ENCODE measurements at places on chromosomes 5 and 9.

DNA sequence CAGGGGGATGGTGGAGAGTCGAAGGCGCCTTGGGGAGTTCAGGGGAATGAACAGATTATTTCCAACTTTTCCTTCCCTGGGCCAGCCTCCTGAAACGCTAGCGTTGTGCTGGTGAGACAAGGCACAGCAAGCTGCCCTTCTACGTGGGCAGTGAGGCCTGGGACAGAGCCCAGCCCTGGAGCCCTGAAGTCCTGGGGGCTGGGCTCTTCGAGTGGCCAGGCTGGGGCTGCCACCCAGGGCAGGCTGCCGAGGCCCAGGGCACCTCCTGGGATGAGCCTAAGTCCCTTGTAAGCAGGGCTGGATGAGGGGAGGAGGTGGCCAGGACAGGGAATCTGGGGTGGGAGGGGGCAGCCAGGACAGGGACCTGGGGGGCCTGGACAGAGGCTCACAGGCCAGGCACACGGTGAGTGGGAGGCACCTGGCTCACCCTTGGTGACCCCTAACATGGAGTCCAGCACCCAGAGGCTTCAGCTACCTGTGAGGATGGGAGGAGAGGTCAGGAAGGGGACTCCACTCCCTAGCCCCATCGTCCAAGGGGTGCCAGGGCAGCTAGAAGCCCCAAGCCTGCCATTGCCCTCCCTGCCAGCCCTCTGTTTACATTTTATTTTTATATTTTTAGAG lies 1.3 kb upstream of the LCN12 start:
- DNase-seq: no peak

DNA sequence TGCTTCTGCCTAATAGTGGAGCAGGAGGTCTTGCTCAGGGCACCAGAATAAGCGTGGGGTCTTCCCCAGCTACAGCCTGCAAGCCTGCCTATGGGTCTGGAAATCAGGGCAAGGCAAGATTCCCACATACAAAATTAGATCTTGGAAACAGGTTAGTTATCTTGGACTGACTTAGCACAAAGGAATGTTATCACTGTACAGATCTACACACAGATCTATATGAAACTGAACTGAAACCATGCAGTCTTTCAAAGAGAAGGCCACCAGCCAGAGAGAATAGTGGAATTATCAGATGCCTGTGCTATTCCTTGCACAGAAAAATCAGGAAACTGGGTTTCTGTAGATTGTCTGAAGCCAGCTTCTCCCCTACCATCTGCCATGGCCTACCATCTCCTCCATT lies 585.7 kb downstream of the ACTL7B start:
- no peak for DNase-seq

- no peak for DNase-seq
These were observed 28.8 kb upstream of the PANK3 start for GRCh38 chr5:168607946-168608345.

GRCh38 chr5:168637281-168637680 lies 58.1 kb upstream of the PANK3 start:
- no peak for DNase-seq

GRCh38 chr9:114301798-114302565 lies 20.9 kb upstream of the ORM1 start:
- DNase-seq: no peak

- no peak for DNase-seq
These were observed 104.0 kb upstream of the BNC2 start for GRCh38 chr9:16974436-16974835.

DNA sequence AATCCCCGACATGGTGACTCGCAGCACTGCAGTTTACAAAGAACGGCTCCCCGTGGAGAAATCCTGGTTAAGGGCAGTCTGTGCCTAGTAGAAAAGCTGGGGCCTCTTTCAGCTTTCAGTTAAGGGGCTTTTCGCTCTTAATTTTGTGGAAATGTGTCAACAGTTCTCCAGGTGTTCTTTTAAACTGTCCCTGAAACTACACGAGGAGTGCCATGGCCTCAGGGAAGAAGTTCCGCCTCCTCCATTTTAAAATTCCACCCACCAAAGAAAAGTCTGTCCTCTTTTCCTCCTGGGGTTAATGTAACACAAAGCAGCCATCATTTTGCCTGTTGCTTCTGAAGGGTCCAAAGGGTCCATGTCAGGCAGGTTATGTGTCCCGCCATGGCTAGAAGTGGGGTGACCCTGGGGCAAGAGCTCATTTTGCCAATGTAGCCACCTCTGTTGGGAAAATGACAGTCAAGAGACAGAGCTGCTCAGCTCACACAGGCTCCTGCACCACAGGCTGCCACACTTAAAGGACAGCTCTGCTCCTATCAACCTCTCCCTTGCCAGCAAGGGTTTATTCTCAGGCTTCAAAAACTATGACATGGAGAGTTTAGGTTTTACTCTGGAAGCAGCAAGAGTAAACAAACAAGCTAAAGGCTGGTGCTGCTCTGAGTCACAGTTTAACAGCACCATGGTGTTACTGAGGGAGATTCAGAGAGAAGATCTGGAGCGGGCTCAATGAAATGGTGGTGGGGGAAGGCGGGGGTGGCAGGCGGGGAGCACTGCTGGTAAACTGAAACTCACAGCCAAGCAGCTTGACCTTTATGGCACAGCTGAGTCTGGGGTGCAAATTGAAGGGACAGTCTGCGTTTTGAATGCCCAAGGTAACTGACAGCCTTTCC lies 3.2 kb downstream of the WHRN start:
- no peak for DNase-seq

DNA sequence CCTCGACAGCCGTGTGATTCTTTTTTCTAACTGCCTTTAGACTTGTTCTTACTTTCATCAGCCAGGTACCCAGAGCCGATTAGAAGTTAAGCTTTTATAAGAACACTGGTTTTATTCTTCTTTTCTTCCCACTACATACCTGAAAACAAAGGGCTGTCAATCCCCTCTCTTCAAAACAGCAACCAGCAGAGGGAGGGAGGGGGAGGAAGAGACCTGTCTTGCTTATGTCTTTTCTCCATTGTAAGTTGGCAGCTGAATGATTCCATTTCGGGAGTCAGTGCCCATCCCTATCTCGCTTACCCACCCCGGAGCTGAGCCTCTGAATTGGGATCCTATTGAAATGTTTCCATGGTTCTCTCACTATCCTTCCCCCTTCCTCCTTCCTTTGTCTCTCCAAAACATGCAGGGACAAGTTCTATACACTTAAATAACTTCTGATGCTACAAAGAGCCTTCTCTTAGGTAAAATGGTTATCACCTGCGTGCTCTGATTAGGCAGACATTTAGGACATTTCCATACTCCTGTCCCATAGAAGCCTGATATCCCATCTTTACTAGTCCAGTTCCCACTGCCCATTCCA lies 83.9 kb upstream of the WWC1 start:
- DNase-seq: no peak

GRCh38 chr5:120396186-120396585 lies 67.9 kb upstream of the PRR16 start:
- DNase-seq: no peak

DNA sequence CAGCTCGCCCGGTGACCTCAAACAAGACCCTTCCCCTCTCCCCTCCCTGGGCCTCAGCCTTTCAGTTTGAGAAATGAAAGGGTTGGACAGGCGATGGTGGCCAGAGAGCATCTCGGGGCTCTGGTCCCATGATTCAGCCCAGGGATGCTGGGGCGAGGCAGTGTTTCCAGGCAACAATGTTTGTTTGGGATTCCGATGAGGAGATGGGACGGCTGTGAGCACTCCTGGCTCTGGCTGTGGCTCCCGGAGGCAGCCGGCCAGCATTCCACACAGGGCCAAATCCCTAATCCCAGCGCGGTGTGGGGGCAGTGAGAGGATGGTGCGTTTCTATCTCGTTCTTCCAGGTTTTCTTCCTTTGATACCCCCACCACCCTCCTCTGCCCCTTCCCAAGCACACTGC lies 66.0 kb downstream of the HMCN2 start:
- no peak for DNase-seq

DNA sequence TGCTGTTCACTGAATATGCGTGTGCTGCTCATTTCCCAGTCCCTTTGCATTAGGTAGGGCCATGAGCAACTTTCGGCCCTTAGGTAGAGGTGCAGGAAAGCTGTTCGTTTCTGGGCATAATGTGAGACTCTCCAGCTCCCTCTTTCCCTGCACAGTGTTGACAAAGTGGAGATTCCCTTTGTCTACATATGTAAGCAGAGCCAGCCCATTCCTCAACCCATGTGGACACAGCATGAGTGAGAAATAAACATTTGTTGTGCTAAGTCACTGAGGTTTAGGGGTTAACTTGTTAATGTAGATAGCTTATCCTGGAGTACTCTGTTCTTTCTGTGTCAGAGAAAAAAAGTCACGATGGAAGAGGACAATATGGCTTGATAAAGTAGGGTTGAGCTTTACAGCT lies 343.8 kb downstream of the PSAT1 start:
- no peak for DNase-seq

DNA sequence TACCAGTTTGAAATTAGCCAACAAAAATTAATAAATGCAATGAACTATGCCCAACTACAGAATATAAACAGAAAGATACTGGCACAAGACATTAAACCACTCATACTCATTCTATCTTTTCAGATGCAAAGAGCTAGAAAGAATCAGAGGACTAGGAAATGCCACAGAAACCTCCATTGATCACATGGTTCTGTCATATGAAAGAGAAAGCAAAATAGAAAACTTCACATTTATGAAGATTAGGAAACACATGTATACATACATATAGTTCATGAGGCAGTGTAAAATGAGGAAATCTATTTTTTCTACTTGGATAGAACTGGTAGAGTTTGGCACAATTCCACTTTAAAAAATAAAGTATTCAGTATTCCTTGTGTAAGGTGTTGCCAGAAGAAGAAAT lies 275.1 kb upstream of the PTGER4 start:
- DNase-seq: no peak

DNA sequence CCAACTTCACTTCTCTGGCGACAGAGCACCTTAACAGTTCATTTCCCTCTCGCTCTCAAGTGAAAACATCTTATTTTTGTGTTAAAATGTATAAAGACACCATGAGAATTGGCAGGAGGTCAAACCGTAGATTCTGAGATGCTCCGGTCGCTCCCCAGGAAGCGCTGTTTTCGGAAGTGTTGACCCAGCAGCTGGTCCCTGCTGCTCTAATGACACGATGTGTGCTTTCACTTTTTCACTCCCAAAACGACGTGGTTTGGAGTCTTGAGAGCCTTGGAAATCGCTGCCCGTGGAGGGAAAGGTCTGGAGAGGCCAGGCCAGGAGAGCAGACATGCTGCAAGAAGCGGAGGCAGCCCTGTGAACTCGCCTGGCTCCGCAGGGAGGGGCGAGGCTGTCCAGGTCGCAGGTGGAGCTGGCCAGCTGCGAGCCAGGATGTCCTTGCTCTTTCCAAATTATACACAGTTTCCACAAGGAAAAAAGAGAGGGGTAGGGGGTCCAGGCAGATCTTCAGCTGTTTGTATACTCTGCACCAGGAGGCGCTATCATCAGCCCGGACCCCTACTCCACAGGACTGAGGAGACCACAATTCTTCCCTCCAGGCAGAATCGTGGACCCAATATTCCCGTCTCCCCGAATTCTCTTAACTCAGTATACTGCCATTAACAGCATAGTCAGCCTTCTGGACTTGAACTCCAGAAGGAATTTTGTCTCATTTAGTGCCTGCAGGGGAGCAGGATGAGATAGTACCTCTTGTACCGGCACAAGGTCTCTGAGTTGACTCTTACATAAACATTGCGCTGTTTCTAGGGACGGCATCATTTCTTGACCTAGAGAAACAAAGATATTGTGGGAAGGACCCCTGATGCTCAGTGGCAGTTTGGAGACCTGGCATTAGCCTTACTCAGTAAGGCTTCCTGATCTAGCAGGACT lies 248.6 kb upstream of the ANKRD55 start:
- DNase-seq: no peak

GRCh38 chr5:116359592-116359991 lies 215.0 kb downstream of the SEMA6A start:
- DNase-seq: no peak

- no peak for DNase-seq
These were observed 180.4 kb downstream of the GAS1 start for GRCh38 chr9:86766912-86767311.

DNA sequence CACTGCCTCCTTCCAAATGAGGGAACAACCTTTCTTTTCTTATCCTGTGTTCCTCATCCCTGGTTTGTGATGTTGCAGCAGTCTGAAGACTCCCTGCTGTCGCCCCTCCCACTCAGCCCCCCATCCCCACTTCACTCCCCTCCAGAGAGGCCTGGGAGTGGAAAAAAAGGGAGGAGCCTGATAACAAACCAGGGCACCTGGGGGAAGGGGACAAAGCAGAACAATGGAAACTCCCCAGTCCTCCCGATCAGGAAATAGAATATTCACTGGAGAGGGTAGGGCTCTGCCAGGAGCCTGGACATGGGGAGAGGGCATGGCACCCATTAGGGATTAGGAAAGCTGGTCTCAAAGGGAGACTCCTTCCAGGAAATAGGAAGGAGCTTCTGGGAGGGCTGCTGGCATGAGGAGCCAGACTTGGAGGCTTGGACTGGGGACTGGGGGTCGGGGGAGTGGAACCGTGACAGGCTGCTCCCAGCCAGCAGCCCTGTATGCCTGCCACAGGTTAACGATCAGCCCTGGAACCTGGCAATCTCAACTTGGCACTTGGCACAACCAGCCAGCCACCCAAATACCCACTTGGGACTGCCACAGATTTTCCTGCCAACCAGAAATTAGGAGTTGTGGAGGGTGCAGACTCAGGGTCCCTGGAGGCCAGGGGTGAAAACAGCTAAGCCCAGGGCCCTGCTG lies 20.0 kb downstream of the PCDH1 start:
- DNase-seq: no peak
